Kidney (tissue), 22 donors: ENCODE measurements at places on chromosomes 5 and 9. TPM values are rescaled to one million over a fixed set of nuclear protein-coding genes. Genes with fewer than 3 reads are reported as not detected.
A peak's percentile ranks its signal among the peaks of the same experiment; 100 is the strongest.

Gene ECSCR
- 34.9 TPM for total RNA-seq

Gene IFNB1
- total RNA-seq, result not detected

Gene PCDHA11
- 2.0 TPM for total RNA-seq

Gene LHX3
- not detected for total RNA-seq

Gene FBP2
- total RNA-seq, result not detected

Gene FAM169A
- total RNA-seq, result 8.6 TPM

Gene GKAP1
- total RNA-seq, result 7.1 TPM

Gene ZNF608
- total RNA-seq, result 35.8 TPM

Gene TXNDC8
- total RNA-seq, result not detected

Gene BNC2
- total RNA-seq, result 37.9 TPM

Gene TLR4
- 33.4 TPM for total RNA-seq

Gene CTXN3
- 0.35 TPM for total RNA-seq

Gene MATR3
- 215 TPM for total RNA-seq

Gene SLC28A3
- 1.0 TPM for total RNA-seq

DNA sequence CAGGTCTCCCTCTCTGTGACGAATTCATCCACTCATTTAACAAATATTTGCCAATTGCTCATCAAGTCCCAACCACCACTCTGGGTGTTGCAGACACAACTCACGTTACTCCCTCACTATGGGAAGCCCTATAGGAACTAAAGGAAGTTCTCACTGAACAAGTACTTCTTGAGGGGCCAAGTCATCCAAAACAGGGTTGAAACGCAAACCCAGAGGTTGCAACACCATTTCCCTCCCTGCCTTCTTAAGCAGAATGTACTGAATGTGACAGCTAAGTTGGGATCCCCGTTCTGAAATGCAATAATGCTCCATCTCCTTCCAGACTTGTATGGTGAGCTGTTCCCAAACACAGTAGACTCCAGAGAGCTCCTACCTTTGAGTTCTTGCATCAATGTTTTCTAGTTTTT is 34.3 kb downstream of the EPB41L4B start:
- H3K4me1 ChIP-seq, result no peaks in the 10 kb centered on the region
- H3K27me3 ChIP-seq, result no peaks in the 10 kb centered on the region
- no peak for DNase-seq
- no peak overlapping the region for H3K4me3 ChIP-seq
- no peaks in the 10 kb centered on the region for H3K36me3 ChIP-seq
- no peak overlapping the region for H3K27ac ChIP-seq

GRCh38 chr5:142322747-142323479 is 1.9 kb downstream of the SPRY4 start:
- peak overlapping the region; percentile 74 for H3K4me3 ChIP-seq
- peak; percentile 60 for DNase-seq
- peak overlapping the region; percentile 96 for H3K27ac ChIP-seq
- H3K36me3 ChIP-seq, result peaks cover 8% of the 10 kb centered on the region

DNA sequence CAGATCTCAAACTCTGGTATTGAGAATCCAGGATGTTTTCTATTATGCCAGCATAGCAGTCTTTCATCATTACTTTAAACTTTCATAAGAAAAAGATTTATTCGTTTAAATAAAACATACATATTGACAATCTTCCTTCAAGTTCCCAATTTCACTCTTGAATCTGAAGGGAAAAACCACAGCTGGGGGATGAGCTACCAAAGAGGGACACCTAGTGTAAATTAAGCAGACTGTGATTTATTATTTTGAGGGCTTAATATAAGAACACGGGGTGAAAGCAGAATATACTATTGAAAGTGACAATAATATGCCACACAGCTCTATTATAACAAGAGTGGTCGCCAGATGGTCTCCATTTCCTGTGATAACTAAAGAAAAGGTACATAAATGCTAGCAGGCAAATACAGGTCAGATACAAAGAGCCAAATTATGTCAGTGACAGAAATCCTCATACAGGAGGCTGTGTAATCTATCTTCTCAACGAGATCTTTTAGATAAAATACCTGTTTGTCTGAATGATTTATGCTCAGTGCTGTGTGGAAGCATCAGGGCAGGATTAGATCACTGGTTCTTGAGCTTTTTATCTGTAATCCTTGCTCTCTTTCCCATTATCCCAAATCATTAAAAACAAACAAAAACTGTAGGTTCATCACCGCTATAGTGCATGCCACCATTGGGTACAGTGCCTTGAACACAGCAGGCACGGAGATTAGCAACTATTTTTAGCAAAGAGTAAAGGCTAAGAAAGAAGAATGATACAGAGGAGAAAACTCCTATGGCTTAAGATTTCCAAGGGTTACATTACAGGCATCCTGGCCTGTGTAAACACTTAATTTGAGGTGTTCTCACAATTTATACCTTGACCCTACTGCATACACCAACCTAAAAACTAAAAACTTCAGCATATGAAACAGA is 116.6 kb downstream of the DROSHA start:
- H3K4me3 ChIP-seq, result no peak overlapping the region
- H3K36me3 ChIP-seq, result peaks cover 27% of the 10 kb centered on the region
- H3K27me3 ChIP-seq, result no peaks in the 10 kb centered on the region
- no peaks in the 10 kb centered on the region for H3K4me1 ChIP-seq

DNA sequence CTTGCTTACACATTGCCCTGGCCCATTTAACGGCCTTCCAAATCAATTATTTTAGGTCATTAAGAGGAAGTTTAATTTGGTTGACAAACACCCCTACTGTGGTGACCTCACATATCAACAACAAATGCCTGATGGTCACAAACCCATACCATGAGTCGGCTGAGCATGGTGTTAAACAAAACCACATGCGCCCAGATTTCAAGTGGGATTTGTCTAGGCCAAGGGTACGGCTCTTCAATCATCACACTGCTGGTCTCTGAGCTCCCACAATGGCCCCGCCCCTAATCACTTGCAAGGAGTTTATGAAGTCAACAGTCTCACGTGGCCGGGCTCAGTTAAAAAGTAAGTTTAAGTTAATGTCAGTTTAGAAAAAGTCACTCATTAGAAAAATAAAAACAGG is 243.8 kb downstream of the CRB2 start:
- H3K27ac ChIP-seq, result no peak overlapping the region
- no peak overlapping the region for H3K4me3 ChIP-seq
- no peak for DNase-seq
- no peaks in the 10 kb centered on the region for H3K36me3 ChIP-seq
- no peaks in the 10 kb centered on the region for H3K4me1 ChIP-seq

GRCh38 chr9:101664453-101664852 is 69.7 kb upstream of the PPP3R2 start:
- no peaks in the 10 kb centered on the region for H3K36me3 ChIP-seq
- no peak for DNase-seq
- H3K4me3 ChIP-seq, result no peak overlapping the region
- H3K27ac ChIP-seq, result no peak overlapping the region
- no peaks in the 10 kb centered on the region for H3K4me1 ChIP-seq
- no peaks in the 10 kb centered on the region for H3K27me3 ChIP-seq

- no peaks in the 10 kb centered on the region for H3K27me3 ChIP-seq
- H3K36me3 ChIP-seq, result no peaks in the 10 kb centered on the region
- no peak for DNase-seq
- H3K27ac ChIP-seq, result no peak overlapping the region
Observed at GRCh38 chr5:26662806-26663360, 375.5 kb downstream of the CDH9 start.

- no peaks in the 10 kb centered on the region for H3K36me3 ChIP-seq
- H3K4me3 ChIP-seq, result no peak overlapping the region
- H3K27ac ChIP-seq, result no peak overlapping the region
Observed at GRCh38 chr5:63854076-63854475, 108.2 kb downstream of the HTR1A start.

- H3K27ac ChIP-seq, result no peak overlapping the region
- H3K4me1 ChIP-seq, result peaks cover 3% of the 10 kb centered on the region
Observed at GRCh38 chr9:96057155-96057554, 181.7 kb downstream of the ERCC6L2 start.

GRCh38 chr9:136345281-136346156 is 18.0 kb downstream of the DNLZ start:
- H3K27ac ChIP-seq, result no peak overlapping the region
- H3K4me3 ChIP-seq, result no peak overlapping the region
- no peaks in the 10 kb centered on the region for H3K27me3 ChIP-seq
- H3K36me3 ChIP-seq, result no peaks in the 10 kb centered on the region

GRCh38 chr5:145937432-145938250 is 1.3 kb downstream of the SH3RF2 start:
- no peak overlapping the region for H3K27ac ChIP-seq
- DNase-seq, result peak; percentile 32
- no peaks in the 10 kb centered on the region for H3K36me3 ChIP-seq
- H3K4me3 ChIP-seq, result no peak overlapping the region

GRCh38 chr5:9617739-9618504 is 12.2 kb downstream of the TAS2R1 start:
- H3K27ac ChIP-seq, result no peak overlapping the region
- no peak for DNase-seq
- H3K4me1 ChIP-seq, result no peaks in the 10 kb centered on the region
- H3K4me3 ChIP-seq, result no peak overlapping the region
- no peaks in the 10 kb centered on the region for H3K36me3 ChIP-seq

- H3K27me3 ChIP-seq, result no peaks in the 10 kb centered on the region
- no peak for DNase-seq
- no peak overlapping the region for H3K27ac ChIP-seq
- no peak overlapping the region for H3K4me3 ChIP-seq
- no peaks in the 10 kb centered on the region for H3K36me3 ChIP-seq
Observed at GRCh38 chr9:76650692-76651091, 113.5 kb upstream of the PCA3 start.

DNA sequence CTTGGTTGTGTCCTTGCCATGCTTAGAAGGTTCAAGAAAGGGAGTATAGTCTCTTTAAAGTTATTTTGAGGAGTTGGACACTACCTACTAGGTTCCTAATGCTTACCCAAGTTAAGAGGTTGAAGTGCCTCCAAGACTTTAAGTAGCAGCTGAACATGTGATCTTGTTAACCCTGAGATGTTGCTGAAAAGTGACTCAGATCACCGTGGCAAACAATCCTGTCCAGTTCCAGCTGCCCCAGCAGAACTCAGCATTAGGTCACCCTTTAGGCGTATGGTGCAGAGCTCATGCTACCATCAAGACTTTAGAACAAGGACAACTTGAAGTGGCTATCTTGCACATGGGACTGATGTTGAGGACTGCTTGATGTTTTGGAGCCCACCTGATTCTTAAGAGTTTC is 22.5 kb downstream of the ZNF462 start:
- no peaks in the 10 kb centered on the region for H3K27me3 ChIP-seq
- DNase-seq, result no peak
- H3K4me1 ChIP-seq, result peaks cover 33% of the 10 kb centered on the region

DNA sequence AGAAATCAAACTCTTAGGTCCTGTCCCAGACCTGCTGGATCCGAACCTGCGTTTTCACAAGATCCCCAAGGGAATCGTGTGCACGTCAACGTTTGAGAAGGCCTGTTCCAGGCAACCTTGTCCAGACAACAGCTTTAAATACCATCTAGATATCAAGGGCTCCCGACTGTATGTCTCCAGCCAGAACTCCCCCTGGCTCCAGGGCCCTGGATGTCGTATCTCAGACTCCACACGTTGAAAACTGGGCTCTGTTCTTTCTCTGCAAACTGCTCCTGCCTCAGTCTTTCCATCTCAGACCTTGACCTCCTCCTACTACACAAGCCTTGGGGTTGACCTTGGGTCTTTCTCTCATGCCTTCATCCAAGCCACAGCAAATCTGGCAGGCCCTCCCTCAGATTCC is 5.8 kb upstream of the ENG start:
- no peaks in the 10 kb centered on the region for H3K27me3 ChIP-seq
- H3K4me1 ChIP-seq, result peaks cover 51% of the 10 kb centered on the region
- H3K36me3 ChIP-seq, result no peaks in the 10 kb centered on the region
- H3K4me3 ChIP-seq, result no peak overlapping the region

DNA sequence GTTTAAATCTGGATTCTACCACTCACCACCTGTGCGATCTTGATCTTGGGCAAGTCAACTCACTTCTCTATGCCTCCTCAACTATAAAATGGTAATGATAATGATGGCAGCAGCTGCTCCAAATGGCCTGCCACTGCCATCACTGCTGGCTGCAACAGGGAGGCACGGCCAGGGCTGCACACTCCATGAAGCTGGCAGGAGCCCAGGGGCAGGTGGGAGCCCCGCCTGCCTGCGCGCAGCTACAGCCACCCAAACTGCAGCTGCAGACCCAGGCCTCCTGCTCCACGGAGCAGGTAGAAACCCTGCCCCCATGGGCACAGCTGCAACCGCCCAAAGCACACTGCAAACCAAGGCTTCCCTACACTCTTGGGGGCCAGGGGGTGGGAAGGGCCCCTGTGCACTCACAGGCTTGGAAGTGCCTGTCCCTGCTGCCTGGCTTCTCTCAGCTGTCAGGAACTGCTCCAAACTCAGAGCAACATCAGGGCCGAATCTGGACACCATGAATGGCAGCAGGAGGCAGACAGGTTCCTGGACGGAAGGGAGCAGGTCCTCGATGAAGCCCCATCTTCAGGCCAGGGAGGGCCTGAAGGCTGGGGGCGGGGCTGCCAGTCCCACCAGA is 57.6 kb downstream of the PRELID2 start:
- no peak overlapping the region for H3K27ac ChIP-seq
- H3K4me3 ChIP-seq, result no peak overlapping the region
- no peaks in the 10 kb centered on the region for H3K4me1 ChIP-seq
- no peaks in the 10 kb centered on the region for H3K27me3 ChIP-seq
- DNase-seq, result no peak

- no peak overlapping the region for H3K27ac ChIP-seq
- H3K36me3 ChIP-seq, result peaks cover 9% of the 10 kb centered on the region
- H3K27me3 ChIP-seq, result no peaks in the 10 kb centered on the region
Observed at GRCh38 chr9:130707225-130707976, 13.8 kb downstream of the EXOSC2 start.

GRCh38 chr9:135617538-135617900 is 21.8 kb downstream of the GLT6D1 start:
- H3K27me3 ChIP-seq, result no peaks in the 10 kb centered on the region
- no peak overlapping the region for H3K27ac ChIP-seq
- no peak for DNase-seq
- H3K4me1 ChIP-seq, result no peaks in the 10 kb centered on the region

- no peaks in the 10 kb centered on the region for H3K4me1 ChIP-seq
- H3K27me3 ChIP-seq, result no peaks in the 10 kb centered on the region
- no peaks in the 10 kb centered on the region for H3K36me3 ChIP-seq
Observed at GRCh38 chr5:158194561-158194976, 335.6 kb upstream of the CLINT1 start.

GRCh38 chr5:140128376-140128775 is 2.6 kb downstream of the IGIP start:
- no peak overlapping the region for H3K27ac ChIP-seq
- DNase-seq, result no peak
- no peaks in the 10 kb centered on the region for H3K36me3 ChIP-seq
- H3K27me3 ChIP-seq, result no peaks in the 10 kb centered on the region
- no peak overlapping the region for H3K4me3 ChIP-seq
- H3K4me1 ChIP-seq, result no peaks in the 10 kb centered on the region

DNA sequence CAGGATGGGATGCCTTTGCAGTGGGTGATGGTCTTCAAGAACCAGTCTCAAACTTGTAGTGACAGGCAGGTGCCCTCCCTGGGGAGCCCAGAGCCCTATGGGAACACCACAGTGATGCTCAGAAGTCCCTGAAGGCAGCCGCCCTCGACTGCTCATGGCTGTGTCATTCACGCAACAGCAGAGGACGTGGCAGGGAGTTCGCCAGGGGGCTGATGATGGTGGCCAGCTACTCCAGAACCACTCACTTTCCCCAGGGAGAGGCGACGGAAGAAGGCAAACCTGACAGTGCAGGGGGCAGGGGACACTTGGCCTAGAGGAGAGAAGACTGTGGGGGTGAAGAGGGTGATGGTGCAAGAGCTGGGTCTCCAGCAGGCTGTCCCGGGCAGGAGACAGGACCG is 4.0 kb downstream of the IL13 start:
- H3K4me1 ChIP-seq, result no peaks in the 10 kb centered on the region
- no peaks in the 10 kb centered on the region for H3K27me3 ChIP-seq
- no peak overlapping the region for H3K4me3 ChIP-seq
- no peaks in the 10 kb centered on the region for H3K36me3 ChIP-seq

GRCh38 chr9:91065231-91066041 is 263.8 kb downstream of the SYK start:
- H3K27ac ChIP-seq, result no peak overlapping the region
- H3K4me3 ChIP-seq, result no peak overlapping the region
- H3K36me3 ChIP-seq, result no peaks in the 10 kb centered on the region
